ENCODE measurements at places on chromosomes 5 and 9.

DNA sequence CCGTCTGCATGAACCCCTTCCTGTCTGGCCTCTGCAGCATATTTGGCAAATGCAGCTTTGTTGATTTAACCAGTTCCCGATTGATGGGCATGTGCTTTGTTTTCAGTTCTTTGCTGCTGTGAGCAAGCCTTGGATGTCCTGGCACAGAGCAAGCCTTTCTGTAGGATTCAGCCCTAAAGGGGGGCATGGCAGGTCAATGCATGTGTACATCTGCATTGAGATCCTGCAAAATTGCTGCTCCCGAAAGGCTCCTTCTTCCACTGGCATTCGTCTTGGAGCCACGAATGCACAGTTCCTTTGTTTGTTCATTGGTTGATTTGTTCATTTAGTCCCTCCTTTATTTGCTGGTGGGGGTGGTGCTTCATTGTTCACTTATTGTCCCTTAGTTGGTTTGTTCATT is 34.8 kb downstream of the COL5A1 start:
- no peak for DNase-seq

DNA sequence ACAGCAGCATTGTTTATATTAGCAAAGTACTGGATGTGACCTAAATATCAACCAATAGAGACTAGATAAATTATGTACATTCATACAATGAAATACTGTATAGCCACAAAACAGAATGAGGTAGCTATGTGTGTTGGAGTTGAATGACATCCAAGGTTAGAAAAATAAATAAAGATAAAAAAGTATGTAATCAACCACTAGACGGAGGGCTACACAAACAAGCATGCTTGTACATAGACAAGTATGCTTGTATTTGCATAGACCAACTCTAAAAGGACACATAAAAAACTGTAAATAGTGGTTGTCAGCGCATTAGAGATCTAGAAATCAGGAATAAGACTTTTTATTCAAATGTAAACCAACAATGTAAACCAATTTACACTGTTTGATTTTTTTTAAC is 3.0 kb downstream of the FEM1C start:
- DNase-seq: no peak

DNA sequence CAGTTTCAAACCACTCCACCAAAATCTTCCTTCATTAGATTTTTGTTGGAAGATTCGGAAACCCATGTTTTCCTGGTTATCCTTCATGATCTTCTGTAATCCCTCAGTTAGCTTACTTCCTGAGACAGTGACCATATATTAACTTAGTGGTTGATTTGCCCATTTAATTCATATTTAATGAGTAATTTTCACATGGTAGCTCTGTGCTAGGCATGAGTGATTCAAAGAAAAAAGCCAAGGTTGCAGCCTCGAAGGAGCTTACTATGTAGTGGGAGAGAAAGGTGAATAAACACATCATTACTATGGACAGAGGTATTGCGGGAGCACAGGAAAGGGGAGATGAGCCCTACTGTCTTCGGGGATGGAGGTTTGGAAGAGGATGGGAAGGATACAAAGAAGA is 158.5 kb downstream of the TLE1 start:
- DNase-seq: no peak

- peak; percentile 8 for DNase-seq
Observed at GRCh38 chr5:9851458-9851857, 221.3 kb upstream of the TAS2R1 start.

DNA sequence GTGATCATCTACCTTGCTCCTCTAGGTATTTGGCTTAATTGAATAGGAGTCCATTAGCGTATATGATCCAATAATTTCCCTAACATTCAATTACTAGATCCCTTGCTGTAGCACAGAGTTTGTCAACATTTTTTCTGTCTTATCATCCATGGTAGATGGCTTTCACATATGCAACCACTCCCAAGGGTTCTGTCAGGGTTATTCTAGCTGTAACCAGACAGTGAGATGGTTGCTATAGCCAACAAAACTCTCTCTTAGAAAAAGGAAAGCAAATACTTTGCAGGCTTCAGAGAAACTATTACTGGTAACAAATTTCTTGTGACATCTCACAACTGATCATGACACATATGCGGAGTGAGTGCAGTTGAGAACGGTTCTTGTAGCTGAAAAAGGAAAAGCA is 96.2 kb upstream of the EFNA5 start:
- no peak for DNase-seq

DNA sequence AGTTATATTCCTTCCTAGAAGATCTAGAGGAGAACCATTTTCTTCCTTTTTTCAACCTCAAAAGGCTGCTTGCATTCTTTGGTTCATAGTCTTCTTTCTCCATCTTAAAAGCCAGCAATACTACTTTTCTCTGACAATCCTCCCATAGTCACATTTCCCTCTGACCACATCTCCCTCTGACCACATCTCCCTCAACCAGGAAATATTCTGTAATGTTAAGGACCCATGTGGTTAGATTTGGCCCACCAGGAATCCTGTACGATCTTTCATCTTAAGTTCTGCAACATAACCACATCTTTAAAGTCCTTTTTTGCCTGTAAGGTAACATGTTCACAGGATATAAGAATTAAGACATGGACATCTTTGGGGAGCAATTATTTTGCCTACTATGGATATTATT is 179.4 kb upstream of the SPEF2 start:
- no peak for DNase-seq

GRCh38 chr9:136081826-136082495 is 13.1 kb downstream of the NACC2 start:
- DNase-seq: no peak

- no peak for DNase-seq
Observed at GRCh38 chr5:92064993-92065392, 681.9 kb upstream of the ARRDC3 start.

- DNase-seq: no peak
Observed at GRCh38 chr9:124242331-124243194, 15.2 kb upstream of the NEK6 start.

DNA sequence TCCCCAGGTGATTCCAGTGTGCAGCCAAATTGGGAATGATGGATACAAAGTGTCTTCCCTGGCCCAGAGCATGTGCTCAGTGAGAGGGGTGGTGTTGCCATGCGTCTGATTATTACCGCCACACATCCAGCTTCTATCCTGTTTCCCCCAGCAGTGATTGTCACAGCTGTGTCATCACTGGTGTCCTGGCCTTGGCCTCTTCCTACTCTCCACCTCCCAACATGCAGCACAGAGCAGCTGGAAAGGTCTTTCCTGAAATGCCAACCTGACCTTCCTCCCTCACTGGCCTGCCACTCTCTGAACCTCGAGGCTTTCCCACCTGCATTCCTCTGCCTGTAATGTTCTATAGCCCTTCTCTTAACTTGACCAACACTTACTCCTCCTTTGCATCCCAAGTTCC is 60.0 kb downstream of the TMOD1 start:
- DNase-seq: no peak

GRCh38 chr9:69549310-69550202 is 122.6 kb downstream of the APBA1 start:
- DNase-seq: no peak

DNA sequence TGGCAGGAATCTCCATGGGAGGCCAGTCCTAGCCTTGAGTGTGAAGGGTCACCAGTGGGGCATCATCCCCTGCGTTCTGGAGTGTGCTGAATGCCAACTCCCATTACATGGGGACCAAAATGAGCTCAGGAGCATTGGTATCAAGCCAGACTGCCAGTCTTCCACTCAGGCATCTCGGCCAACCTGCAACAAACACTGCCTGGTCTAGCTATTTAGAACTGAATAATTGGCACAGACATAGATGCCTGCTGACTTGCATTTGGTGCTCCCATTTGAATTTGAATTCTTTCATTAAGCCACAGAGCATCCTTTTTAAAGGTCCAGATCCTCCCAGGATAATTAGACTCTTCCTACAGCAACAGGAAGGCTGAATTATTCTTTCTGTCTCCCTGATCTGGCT is 116.6 kb upstream of the ABCA1 start:
- no peak for DNase-seq

DNA sequence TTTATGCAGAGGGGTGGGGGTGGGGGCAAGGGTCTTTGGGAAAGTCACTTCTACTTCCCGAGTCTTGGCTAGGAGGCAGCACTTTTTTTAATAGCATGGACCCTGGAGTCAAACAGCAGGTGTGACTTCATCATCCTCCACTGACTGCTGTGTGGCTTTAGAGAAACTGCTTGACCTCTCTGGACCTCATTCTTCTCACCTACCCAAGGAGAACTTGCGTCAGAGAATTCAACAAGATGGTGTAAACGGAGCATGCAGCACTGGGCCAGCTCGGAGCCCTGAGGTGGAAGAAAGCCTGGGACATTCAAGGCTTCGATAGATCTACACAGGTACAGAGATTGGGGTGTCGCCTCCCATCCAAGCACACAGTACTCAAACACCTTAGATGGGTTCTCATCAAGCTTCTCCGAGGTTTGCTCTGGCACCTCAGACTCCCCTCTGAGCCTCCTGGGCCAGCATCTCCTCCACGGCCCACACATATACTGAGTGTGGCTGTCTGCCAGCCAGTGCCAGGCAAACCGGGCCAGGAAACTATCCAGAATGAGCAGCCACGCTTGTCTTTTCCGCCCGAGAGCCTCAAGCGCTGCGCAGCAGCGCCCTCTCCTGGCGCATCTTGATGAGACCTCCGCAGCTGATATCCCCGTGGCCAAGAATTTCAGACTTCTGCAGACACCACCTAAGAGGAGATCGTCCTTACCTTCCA is 4.6 kb upstream of the SLC25A48 start:
- peak; percentile 41 for DNase-seq

DNA sequence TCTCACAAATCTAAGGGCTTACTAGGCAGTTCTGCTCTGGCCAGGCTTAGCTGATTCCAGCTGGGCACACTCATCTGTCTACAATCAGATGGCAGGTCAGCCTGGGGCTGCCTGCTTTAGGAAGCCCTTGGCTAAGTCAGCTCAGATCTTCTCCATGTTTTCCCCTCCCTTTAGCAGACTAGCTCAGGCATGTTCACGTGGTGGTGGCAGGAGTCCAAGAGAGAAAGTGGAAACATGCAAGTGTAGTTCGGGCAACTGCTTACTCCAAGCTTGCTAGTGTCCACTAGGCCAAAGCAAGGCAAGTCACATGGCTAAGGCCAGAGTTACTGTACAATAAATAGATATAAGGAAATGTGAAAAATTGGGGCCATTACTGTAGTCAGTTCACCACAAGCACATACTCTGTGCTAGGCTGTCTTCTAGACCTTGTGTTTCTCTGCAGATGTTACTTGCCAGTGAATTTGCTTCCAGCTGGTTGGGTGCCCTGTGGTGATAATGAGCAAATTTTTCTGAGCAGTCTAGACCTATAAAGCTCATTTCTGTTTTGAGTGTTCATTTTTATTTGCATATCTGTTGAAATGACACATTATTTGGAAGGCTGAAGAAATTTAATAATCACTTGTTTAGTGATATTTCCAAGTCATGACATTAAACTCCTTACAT is 38.3 kb downstream of the RECK start:
- peak; percentile 86 for DNase-seq

- no peak for DNase-seq
Observed at GRCh38 chr5:106476630-106477029, 1194.1 kb downstream of the EFNA5 start.

DNA sequence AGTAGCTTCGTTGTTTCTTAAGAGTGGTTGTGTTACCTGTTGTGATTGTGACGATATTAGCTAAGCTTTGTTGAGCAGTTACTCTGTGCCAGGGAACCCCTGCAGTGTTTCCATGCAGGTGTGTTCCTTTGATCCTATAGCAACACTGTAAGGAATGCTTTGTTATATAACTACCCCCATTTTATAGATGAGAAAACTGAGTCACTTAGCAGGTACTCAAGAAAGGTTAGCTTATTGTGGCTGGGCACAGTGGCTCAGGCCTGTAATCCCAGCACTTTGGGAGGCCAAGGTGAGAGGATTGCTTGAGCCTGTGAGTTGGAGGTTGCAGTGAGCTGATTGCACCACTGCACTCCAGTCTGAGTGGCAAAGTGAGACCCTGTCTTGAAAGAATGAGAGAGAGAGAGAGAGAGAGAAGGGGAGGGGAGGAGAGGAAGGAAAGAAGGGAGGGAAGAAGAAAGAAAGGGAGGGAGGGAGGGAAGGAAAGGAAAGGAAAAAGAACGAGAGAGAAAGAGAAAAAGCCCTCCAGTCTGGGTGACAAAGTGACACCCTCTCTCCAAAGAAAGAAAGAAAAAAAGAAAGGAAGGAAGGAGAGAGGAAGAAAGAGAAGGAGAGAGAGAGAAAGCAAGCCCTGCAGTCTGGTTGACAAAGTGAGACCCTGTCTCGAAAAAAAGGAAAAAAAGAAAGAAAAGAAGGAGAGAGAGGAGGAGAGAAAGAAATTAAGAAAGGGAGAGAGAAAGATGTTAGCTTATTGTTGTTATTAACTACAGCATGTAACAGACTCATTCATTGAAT is 85.6 kb upstream of the RARS1 start:
- no peak for DNase-seq

- no peak for DNase-seq
Observed at GRCh38 chr5:157778121-157778805, 34.8 kb downstream of the LSM11 start.

DNA sequence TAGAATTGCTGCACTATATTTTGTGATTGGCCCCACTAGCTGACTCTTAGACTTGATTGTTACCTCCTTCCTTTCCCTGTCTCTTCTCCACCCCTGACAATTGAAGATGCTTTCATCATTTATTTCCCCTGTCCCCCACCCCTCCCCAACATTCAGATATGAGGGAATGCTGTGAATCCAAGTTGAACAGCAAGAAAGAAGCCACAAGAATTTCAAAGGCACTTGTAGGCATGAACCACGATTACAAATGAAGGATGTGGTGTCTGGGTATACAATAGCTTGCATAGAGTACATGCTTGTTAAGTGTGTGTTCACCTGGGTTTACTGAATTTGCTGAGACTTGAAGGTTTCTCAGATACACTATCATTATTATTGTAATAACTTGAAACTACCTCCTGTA is 78.3 kb upstream of the TRIO start:
- no peak for DNase-seq
